ENCODE measurements at places on chromosomes 11 and 22. TPM values are rescaled to one million over a fixed set of nuclear protein-coding genes. Genes with fewer than 3 reads are reported as not detected.

DNA sequence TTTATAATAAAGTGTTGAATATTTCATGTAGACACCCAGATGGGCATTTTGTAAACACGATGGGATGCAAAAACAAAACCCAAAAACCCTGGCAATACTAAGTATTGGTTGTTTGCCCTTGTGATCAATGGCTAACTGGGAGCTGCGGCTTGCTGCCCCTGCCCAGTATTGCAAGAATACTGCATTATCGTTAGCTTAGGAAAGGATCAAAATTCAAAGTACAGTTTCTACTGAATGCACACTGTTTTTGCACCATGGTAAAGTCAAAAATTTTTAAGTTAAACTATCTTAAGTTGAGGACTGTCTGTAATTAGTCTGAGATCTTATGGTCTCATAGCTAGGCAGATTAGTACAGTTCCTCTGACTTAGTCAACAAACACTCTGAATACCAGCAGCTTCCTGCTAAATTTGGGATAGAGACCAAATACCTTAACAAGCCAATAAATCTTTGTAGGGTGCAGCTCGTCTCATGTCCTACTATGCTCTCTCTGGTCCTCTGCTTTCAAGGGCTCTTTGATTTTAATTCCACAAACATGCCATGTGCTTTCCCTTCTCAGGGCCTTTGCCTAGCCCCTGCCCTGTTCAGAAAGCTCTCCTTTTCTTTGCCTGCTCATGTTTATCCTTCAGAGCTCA is 4.0 kb downstream of the CCDC90B start:
- no peak for ATAC-seq

DNA sequence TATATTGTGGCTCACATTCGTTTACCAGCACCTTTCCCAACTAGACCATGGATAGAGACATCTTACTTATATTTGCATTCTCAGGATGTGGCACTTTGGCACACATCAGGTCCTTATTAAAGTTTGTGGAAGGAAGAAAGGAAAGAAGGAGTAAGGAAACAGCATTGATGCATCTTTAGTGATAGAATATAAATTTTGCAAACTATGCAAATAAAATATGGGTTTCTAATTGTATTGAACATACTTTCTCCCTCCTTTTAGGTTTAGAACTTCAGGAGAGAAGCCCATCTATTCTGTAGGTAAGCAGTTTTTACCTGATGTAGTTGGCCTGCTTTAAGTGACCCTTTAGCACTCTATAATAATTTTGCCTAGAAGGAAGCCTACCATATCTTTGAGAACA is 20.4 kb downstream of the MRPL48 start:
- no peak for ATAC-seq

- no peak for ATAC-seq
Measured at GRCh38 chr11:65554842-65555430, 3.2 kb downstream of the LTBP3 start.

Gene SCT
- not detected for total RNA-seq

Gene DEFB108B
- not detected for total RNA-seq

GRCh38 chr11:134537941-134538340 is 125.9 kb upstream of the B3GAT1 start:
- ATAC-seq: no peak

GRCh38 chr11:58924230-58924629 is 15.1 kb upstream of the GLYATL1 start:
- ATAC-seq: no peak

GRCh38 chr22:41556561-41556960 is 4.2 kb upstream of the CSDC2 start:
- no peak for ATAC-seq

GRCh38 chr11:125167954-125168835 is 3.6 kb downstream of the PKNOX2 start:
- ATAC-seq: no peak

DNA sequence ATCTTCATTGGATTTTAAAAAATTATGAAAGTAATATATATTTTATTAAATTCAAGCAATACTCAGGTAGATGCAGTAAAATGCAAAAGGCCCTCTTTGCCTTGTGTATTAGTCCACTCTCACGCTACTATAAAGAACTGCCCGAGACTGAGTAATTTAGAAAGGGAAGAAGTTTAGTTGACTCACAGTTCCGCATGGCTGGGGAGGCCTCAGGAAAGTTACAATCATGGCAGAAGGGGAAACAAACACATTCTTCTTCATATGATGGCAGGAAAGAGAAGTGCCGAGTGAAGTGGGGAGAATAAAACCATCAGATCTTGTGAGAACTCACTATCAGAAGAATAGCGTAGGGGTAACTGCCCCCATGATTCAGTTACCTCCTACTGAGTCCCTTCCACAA is 130.8 kb downstream of the HIPK3 start:
- no peak for ATAC-seq

DNA sequence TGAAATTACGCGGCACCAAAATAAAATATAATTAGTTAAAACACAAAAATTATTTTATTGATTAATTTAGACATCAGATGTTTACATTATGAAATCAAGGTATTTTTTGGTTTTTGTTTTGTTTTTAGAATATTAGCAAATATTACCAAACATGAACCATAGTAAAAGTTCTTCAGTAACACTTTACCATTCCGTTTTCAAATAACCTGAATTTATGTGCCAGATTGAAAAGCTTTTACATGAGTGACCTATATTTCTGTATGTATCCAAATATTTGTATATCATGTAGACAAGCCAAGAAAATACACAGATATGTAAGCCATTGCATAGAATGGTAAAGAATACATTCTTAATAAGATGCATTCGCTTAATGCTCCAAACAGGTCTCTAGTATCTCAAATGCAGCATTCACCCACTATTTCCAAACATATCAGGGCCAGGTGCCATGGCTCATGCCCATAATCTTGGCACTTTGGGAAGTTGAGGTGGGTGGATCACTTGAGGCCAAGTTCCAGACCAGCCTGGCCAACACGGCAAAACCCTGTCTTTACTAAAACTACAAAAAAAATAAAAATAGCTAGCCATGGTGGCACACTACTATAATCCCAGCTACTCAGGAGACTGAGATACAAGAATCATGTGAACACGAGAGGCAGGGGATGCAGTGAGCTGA is 102.4 kb upstream of the SERPIND1 start:
- no peak for ATAC-seq

DNA sequence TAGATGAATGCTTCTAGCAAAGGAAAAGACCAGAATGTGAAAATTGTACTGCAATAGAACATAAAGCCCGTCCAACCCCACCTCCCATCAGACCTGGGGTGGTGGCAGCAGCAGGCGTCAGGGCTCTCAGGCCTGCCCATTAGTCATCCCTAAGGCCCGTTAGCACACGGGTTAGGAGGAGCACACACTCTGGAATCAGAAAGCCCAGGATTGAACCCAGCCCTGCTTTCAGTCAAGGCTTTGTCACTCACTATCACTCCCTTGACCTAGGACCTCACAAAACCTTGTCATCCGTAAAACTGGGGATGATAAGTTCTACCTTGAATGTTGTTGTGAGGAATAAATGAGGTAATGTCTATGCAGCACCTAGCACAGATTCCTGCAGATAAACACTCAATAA is 26.9 kb downstream of the MICAL3 start:
- no peak for ATAC-seq

Gene FGF3
- total RNA-seq: not detected

GRCh38 chr22:20497426-20497825 is 1.8 kb upstream of the KLHL22 start:
- ATAC-seq: no peak

DNA sequence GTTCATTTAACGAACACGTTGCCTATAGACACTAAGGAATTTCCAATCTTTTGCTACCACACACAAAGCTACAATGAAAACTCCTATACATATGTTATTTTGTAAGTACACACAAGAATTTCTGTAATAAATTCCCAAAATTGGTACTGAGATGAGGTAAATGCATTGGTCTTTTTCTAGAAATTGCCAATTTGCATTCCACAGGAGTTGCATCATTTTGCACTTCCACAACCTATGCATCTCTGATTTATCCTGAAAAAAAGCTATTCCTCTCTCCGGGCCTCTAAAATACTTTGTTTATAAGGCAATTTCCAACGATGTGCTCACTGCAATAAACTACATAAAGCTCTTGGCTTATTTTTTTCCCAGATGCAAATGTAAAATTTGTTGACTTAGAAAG is 24.9 kb downstream of the IMMP1L start:
- ATAC-seq: no peak

DNA sequence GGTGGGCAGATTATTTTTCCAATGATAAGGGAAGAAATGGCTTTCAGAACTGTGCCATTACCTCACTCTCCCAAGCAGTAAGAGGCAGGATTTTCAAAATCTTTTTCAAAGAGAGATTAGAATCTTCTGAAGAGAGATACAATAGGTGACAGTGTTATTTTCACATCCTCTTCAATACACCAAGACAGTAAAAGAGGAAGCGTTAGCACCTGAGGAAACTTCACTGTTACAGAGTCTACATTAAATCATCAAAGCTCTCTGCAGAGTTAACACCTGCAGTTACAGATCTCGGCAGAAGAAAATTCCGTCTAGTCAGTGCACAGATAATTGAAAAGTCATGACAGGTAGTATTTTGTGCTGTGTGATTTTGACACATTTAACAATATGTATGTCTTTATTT is 144.9 kb downstream of the PGR start:
- ATAC-seq: no peak

DNA sequence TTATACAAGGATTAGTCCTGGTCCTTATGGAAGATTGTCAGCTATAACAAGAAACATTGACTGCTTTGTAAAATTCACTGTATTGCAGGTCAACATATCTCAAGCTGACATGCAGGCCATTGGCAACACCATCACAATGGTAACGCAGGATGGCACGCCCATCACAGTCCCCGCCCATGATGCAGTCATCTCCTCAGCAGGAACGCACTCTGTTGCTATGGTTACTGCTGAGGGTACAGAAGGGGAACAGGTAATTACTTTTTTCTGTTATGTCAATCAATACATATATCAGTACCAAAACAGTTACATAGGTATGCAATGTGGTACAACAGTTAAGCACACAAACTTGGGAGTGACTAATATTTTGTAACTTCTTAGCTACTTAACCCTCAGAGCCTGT is 55.3 kb downstream of the ZNF143 start:
- peak; percentile 37 for ATAC-seq

DNA sequence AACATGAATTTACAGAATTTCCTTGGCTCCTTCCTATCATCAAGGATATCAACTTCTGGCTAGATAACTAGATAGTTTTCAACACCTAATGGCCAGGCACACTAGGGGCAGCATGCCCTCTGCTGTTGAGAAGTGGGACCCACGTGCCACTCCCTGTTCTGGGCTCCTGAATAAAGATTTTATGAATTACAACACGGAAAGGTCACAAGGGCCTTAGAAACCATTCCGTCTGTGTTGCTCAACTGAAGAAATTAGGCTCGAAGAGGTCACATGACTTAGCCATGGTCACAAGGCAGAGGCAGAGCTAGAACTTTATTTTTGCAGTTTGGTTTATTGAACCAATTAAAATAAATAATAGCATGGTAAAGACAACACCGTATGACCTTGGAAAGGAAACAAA is 36.0 kb downstream of the PRCP start:
- peak; percentile 91 for ATAC-seq

Gene FUT4
- 1.9 TPM for total RNA-seq

Gene APOL5
- not detected for total RNA-seq

GRCh38 chr11:28836285-28837081 is 728.3 kb downstream of the METTL15 start:
- peak; percentile 22 for ATAC-seq

- no peak for ATAC-seq
Measured at GRCh38 chr11:10474551-10474950, 19.5 kb downstream of the AMPD3 start.

GRCh38 chr11:43712676-43713075 is 32.1 kb downstream of the HSD17B12 start:
- no peak for ATAC-seq

- ATAC-seq: no peak
Measured at GRCh38 chr11:113375402-113375801, 12.2 kb upstream of the ANKK1 start.

- ATAC-seq: no peak
Measured at GRCh38 chr11:39190751-39191150, 2268.7 kb downstream of the LRRC4C start.

DNA sequence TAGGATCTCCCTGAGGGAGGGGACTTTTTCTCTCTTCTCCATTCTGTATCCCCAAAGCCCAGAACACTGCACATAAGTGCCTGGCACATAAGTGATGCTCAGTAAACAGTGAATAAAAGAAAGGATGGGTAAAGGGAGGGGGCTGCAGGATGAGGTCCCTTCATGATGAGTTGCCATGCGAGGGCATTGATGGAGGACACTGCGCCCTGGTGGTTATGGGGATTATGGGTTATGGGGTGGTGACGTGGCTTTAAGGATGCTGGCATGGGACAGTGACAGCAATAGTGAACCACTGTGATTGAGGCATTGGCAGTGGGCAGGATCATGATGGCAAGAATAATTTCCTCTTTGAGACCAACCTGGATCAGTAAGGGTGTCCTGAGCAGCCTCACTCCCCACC is 43.9 kb upstream of the LRRC32 start:
- ATAC-seq: no peak

Gene RFPL2
- 0.50 TPM for total RNA-seq

Gene CCDC15
- 4.7 TPM for total RNA-seq

- no peak for ATAC-seq
Measured at GRCh38 chr11:91700854-91701253, 523.8 kb upstream of the FAT3 start.

DNA sequence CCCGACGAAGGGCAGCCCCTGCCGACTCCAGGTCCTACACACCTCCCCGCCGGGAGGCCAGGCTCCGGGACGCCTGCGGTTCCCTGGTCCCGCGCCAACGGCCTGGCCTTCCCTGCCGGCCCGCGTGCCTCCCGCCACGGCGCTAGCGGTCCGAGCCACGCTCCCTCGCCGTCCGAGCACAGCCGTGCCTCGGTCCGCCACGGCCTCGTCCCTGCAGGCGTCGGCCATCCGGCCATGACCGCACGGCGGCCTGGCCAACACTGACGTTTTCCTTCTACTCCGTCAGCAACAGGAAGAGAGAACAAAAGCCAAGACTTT is 532 bp downstream of the EIF4G2 start:
- peak; percentile 2 for ATAC-seq

DNA sequence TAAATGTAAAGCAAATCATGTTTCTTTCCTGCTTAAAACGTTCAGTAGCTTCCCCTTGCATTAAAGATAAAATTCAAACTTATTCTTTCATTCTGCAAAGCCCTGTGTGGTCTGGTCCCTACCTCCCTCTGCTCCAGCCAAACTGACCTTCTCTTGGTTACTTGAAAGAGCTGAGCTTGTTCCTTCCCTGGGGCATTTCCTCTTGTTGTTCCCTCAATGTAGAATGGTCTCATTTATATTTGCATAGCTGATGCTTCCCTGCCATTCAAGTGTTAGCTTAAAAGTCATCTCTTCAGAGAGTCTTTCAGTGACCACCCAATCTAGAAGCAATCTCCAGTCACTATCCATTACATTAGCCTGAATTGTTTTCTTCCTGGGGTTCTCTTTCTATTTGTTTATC is 1618.5 kb upstream of the TENM4 start:
- no peak for ATAC-seq

- ATAC-seq: no peak
Measured at GRCh38 chr11:56103210-56103737, at the start of gene OR8H2. Gene OR8H2 (plus strand): TSS chr11:56103687. CDS start chr11:56105043, 1,356 bp downstream.

Gene DAGLA
- total RNA-seq: 5.0 TPM

Data from motor neuron (in vitro differentiated cells).